T47D (cell line): ENCODE measurements at places on chromosomes 3 and 15.

DNA sequence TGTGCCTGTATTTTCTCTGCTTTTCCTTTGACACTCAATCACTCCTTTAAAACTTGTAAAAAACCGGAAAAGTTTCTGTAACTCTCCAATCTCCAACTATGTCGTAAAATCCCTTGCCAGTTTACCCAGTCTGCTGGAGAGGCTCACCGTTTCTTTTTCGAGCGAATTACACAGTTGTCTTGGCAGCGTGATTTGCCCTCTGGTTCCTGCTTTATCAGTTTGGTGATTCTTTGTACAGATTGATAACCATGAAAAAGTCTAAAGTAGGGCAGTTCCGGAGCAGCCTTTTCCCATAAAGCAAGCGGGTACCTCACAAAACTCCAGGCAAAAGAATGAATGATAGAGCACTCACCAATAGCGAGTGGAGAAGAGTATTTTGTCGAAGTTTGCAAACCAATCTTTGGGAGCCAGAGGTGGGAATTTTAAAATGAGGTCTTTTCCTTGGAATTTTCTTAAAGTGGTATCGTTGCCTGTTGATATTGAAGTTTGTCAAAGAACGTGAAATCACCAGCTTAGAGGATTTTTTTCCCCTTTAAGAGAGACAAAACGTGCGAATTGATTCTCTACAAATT is at the start of gene TTC23:
Gene TTC23, minus strand, starts transcription at position 312 of the 572 bp plus-strand sequence. CDS start 20,869 bp downstream, outside the sequence.
- DNase-seq: peak; percentile 90

DNA sequence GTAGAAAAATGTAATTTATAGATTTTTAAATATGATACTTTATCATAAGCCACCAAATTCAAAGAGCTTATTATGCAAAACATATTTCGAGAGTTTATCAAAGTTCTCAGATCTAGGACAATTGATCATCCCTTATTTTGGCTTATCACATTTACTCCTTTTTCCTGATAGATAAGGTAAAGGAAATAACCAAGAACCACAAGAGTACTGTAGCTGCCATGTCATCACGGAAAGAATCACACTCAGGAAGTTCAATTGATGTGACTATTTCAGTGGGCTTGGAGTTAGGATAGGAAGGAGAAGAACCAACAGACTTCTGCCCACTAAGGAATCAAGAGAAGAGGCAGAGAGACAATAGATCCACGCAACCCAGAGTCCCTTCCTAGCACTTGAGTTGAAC is 142.7 kb upstream of the TMCO5A start:
- DNase-seq: no peak

GRCh38 chr3:9168241-9168741 is 81.2 kb downstream of the SRGAP3 start:
- DNase-seq: no peak

- DNase-seq: no peak
These were observed 212.2 kb downstream of the LPP start for GRCh38 chr3:188365988-188366698.

DNA sequence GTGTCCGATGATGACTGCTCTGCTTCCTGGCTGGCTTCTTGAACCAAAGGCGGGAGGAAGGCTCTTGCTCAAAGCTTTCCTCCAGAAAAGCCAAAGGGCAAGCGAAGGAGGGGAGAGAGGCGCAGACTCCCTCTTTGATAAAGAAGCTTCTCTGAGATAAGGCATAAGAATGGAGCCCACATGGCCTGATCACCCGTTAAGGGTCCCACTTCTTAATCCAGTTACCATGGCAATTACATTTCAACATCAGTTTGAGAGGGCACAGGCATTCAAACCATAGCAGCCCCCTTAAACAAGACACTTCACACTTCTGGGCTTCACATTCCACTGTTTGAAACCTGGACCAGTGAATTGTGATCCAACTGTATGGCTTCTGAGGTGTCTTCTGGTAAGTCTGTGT is 8.0 kb downstream of the ABHD17C start:
- no peak for DNase-seq

GRCh38 chr15:38818157-38818790 is 253.7 kb upstream of the RASGRP1 start:
- DNase-seq: no peak

- DNase-seq: no peak
These were observed 888.3 kb upstream of the NR2F2 start for GRCh38 chr15:95442107-95442719.

GRCh38 chr3:59704292-59704691 is 654.5 kb upstream of the CFAP20DC start:
- DNase-seq: no peak

- DNase-seq: no peak
These were observed 1247.0 kb upstream of the EPHA6 start for GRCh38 chr3:95567346-95567745.

DNA sequence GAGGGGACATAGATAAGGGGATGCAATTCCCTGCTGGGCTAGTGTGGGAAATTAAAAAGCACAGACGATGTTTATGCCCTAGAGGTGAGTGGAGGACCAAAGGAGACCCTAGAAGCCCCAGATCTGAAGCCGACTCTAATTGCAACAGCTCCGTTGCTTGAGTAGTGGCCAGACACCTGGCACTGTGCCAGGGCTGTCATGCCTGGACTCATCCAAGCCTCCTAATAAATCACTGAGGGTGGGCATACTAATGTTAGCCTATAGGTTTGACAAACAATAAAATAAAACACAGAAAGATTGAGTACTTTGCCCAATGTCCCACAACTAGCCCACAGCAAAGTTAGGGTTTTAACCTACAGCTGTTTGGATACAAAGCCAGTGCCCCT is 25.4 kb upstream of the MRPS22 start:
- no peak for DNase-seq

- no peak for DNase-seq
These were observed 25.8 kb downstream of the CHRM5 start for GRCh38 chr15:33994005-33994615.

DNA sequence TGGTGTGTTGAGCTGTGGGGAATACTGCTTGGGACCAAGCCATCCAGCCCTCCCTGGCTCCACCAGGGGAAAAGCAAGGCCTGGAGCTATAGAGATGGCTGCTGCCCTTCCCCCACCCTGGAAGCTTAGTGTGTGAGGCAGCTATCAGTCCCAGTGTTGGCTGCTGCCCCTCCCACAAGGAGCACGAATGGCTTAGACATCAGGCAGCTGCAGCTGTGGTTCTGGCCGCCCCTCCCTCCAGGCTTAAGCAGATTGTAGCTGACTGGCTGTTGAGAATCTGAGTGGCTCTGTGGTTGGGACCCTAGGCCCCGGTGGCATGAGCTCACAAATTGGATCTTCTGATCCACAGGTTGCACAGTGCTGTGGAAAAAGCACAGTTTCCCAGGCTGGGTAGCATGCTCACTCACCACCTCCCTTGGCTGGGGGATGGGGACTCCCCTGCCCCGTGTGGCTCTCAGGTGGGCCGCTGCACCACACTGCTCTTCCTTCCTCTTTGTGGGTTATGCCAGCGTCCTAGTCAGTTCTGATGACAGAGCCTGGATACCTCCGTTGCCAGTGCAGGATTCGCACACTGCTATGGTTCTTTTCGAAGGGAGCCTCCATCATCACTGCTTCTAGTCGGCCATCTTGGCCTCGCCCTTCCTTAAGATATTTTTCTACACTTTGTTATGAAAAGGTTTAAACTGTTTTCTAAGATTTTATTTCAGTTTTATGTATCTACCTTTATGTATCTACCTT is 21.2 kb upstream of the SUCNR1 start:
- DNase-seq: no peak

GRCh38 chr3:89525609-89526008 is 418.2 kb downstream of the EPHA3 start:
- DNase-seq: no peak

DNA sequence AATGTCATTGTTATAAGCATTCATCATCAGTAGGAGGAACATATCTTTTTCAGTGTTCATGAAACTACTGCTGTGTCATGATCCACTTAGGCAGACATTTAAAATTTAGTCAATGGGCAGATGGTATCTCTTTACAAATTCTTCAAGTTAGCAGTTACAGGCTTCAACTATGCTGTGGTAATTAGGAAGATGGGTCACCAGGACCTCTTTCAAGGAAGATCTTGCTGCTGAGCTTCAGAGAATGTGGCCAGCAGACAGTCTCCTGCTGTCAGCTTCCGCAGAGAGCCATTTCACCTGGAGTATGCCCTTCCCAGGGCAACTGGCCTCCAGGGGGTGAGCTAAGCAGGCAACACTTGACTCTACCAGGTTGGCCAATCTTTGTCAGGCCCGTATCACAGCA is 19.4 kb downstream of the IFT57 start:
- DNase-seq: no peak

DNA sequence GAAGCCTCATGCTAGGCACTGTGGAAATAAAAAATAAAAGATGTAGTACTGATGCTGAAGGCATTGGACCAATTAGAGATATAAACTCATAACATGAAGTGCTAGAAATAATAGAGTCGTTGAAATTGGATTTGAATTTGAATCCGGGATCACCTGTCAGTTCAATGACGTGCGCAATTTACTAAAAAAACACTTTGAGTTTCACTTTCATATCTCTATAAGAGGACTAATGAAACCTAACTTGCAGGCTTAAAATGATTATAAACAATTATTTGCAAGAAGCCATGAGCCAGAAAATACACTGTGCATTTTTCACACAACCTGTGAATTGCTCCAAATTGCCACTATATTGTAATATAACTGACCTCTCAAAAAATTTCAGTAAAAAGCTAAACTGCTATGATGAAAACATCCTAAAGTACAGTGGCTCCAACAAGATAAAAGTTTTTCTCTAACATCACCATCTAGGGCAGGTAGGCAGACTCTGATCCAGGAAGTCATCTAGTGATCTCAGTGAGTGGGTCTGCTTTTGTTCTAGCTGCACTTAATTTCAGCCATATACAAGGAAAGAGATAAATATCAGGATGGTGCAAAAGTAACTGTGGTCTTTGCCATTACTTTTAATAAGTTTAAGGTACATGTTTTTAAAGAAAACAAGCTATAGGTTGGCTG is 440.2 kb downstream of the CNTN6 start:
- no peak for DNase-seq
